ENCODE measurements at places on chromosomes 11 and 22.

- no peak for DNase-seq
These were observed 34.9 kb upstream of the NFRKB start for GRCh38 chr11:129930296-129930695.

GRCh38 chr11:63951779-63952536, 13.2 kb downstream of the NAA40 start:
- DNase-seq = no peak

DNA sequence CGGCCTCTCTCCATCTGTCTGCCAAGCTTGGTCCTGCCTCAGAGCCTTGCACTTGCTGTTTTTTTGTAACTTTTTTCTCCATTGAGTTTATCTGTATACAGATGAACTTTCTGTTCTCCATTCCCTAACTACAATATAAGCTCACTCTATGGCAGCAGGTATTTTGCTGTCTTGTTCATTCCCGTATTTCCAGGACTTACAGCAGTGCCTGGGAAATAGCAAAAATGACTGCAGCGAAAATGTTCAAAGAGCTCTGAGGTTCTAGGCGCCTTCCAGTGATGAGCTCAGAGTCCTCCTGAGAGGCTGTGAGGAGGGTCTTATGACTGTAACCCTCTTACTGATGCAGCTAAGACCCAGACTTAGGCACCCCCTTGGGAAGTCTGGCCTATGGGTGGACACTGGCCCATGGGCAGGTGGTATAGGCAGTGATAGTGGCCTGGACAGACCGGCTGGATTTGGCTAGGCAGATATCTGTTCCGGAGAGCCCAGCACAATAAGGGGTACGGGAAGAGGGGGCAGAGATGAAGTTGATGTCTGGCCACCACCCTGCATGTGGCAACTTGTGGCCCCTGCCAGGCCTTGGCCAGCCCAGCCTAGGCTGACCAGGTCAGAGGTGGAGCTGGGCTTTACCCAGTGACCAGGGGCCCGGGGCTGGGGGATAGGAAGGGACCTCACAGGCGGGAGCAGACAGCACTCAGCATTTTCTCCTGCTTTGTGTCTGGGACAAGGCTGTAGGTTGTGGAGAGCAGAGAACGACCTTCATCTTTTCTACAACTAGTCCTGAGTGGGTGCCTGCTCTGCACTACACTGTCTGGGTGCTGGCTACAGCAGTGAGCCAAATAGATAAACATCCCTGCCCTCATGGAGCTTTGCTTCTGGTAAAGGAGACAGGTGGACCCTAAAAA, 4.6 kb downstream of the ATF4 start:
- DNase-seq = no peak

DNA sequence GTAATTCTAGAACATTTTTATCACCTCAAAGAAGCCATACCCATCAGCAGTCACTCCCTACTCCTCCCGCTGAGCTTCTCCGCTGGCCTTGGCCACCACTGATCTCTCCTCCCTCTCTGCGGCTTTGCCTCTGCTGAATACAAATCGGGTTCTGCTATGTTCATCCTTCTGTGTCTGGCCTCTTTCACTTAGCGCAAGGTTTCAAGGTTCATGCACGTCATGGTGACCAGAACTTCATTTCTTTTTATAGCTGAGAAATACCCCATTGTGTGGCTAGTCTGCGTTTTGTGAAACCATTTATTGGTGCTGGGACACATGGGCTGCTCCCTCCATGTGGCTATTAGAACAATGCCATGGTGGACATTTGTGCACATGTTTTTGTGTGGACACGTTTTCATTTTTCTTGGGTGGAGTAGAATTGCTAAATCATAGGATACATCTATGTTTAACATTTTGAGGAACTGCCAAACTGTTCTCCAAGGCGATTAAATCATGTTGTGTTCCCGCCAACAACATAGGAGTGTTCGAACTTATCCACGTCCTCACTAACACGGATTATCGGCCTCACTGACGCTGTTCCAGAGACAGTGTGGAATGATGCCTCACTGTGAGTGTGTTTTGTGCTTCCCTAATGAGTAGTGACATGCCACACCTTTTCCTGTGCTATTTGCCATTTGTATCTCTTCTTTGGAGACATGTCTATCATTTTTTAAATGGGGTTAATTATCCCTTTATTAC, 24.2 kb upstream of the KRTAP5-6 start:
- no peak for DNase-seq

- DNase-seq = no peak
These were observed 53.7 kb downstream of the TBC1D22A start for GRCh38 chr22:46815896-46816731.

DNA sequence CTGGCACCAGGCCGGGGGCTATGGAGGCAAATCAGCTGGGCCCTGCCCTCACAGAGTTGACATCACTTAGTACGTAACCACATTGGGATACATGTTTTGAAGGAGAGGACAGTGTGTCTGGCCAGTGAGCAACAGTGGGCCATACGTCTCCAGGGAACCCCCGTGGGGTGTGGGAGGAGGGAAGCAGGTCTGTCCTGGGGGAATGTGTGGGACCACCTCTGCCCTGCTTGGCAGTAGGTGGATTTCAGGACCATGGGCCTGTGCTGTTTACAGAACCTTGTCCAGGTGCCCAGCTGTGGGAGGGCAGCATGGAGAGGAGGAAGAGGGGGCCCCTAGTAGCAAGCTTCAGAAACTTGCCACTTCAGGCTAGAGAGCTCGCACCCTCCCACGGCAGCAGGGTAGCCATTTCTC, 21.0 kb downstream of the P2RY2 start:
- no peak for DNase-seq

DNA sequence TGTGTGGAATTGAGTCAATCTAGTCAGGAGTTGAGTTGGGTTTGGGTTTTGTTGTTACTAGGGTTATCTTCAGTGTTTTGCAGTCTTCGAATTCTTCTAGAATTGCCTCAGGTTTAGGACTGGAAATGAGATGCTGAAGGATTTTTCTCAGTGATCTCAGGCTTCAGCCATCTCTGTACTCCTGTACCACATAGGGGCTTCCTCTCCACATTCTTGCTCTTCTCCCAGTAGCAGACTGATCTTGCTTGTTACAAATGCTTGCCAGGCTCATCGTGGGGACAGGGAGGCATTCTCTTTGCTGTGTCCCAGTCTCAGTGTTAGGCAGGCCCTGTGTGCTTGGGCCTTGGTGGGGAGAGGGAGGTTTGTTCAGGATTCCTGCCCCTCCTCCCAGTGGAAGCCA, 96.1 kb downstream of the LRRC32 start:
- no peak for DNase-seq

GRCh38 chr11:132898021-132898420, 634.3 kb downstream of the OPCML start:
- DNase-seq = no peak

DNA sequence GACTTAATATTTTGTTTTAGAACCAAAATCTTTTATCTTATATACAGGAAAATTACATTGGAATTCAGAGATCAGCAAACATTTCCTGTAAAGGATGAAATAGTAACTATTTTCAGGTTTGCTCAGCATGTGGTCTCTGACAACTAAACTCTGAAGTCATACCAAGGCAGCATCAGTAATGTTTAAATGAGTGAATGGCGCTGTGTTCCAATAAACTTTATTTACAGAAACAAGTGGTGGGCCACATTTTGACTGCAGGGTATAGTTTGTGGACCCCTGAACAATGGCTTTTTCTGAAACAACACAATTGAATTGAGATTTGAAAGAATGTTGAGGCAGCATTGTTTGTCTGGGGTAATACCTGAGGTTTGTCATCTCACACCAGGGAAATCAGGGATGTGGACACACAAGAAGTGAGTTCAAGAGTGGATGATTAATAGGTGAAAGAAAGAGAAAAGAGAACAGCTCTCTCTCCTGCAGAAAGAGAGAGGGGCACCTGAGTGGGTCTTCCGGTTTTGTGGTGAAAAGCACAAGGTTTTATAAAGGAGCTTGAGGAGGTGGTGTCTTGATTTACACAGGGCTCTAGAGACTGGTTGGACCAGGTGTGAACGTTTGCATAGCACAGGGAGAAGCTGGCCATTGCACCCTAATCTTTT, 113.5 kb upstream of the VPREB1 start:
- DNase-seq = no peak

DNA sequence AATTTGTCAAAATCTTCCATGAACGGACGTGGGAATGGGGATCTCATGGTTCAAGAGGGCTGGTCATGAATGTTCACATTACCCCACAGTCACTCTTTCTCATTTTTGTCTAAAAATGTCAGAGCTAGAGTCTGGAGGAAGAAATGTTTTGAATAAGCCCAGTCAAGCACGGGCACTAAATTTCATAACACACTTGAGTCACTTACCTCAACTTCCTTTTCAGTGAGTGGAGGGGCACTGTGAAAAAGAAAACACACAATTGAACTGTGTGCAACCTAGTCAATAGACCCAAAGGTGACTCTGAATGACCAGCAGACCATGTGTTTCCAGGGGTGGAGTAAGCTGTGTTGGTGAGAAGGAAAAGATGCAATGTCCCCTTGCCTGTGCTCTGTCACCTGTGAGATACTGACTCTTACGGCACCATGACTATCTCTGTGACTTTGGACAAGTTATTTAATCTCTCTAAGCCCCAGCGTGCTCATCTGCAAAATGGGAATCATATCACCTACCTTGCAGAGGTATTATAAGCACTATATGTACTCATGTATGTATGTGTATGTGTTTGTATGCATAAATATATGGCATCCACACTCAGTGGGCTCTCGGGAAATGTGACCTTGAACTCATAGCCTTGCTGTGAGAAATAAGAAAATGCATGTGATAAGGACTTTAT, 38.2 kb upstream of the LYVE1 start:
- no peak for DNase-seq

GRCh38 chr11:62853279-62853965, 14.0 kb upstream of the WDR74 start:
- no peak for DNase-seq

DNA sequence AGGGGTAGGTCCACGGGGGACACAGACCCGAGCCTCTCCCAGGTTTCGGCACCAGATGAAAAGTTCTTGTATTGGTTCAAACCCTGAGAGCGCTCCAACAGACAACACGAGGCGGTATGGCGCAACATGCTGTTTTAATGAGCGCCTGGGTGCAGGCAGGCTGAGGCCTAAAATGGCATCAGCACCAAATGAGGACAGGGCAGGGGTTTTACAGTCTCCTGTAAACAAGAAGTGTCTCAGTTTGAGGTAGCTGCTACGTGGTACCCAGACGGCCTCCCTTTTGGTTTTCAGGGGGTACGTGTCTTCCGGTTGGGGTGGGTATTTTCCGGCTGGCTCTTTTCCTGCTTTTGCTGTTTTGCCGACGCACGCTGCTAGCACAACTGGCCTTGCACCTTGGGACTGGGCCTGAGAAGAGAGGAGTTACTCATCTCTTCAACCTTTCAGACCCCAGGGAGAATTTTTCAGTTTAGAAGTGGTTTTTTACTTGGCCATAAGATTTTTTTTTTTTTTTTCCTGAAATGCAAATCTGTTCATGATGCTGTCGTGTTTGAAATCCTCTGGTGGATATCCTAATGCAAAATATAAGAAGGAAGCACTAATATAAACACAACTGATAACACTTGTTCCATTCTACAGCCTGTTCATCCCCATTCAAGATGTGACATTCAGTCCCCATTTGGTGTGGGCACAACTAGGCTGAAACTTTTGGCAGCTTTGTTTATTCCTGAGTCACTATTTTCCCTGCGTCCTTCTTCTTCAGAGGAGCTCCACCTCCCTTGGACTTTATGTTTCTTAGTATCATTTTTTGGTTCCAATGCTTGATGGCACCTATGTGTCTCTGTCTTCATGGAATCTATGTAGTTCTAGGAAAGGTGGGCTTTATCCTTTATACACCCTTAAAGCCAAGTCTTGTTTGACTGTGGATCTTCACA, 6.5 kb downstream of the PPFIBP2 start:
- no peak for DNase-seq

DNA sequence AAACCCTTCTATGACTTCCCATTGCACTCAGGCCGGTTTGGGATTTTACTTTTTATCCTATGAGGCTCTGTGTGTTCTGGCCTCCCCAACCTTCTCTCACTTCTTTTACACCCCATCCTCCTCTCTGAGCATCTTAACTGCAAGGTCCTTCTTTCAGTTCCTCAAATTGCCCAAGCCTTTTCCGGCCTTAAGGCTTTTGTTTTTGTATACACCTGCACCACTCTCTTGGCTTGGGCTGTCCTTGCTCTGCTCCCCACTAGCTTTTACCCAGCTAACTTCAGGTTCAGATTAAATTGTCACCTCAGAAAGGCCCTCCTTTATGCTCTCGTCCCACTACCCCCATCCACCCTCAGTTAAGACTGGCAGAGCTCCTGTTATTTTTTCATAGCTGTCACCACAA, 55.5 kb downstream of the FAM83F start:
- no peak for DNase-seq

- DNase-seq = no peak
These were observed 27.6 kb downstream of the DKK3 start for GRCh38 chr11:11980841-11981308.

- no peak for DNase-seq
These were observed 144.0 kb downstream of the CRYBB2 start for GRCh38 chr22:25363474-25363873.

DNA sequence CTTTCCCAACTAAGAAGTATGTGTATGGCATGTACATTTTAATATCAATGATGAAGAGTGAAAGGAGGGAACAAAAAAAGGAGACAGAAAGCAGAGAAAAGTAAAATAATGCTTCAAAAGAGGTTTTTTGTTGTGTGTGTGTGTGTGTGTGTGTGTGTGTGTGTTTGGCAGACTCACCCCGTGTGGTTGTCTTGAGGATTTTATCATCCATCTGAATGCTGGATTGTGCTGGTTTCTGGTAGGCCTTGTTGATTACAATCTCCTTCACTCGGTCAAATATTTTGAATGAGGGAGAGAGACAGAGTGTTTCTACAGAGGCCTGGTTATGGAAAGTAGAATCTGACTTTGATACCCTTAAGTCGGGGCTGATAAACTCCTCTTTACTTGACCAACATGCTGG, 128.5 kb downstream of the ENTHD1 start:
- DNase-seq = no peak

DNA sequence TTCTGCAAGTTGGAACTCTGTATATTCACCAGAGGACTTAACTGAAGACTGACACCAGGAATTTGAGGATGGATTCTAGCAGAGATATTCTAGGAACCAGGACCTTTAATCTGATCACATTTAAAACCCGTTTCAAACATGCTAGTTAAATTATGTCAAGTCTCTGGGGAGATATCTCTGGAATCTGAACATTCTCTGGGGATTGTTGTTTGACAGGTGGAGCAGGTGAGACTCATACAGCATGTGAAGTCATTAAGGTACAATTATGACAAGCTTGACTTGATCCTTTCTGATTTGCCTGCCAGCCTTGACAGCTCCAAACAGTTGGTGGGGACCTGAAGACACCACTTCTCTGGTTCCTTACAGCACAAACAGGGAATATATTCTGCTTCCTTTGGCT, 100.3 kb downstream of the FAT3 start:
- no peak for DNase-seq

All from T follicular helper cell (primary cell).